Pulmonary artery endothelial cell (primary cell): ENCODE measurements at places on chromosomes 2 and 18. TPM values are rescaled to one million over a fixed set of nuclear protein-coding genes. Genes with fewer than 3 reads are reported as not detected.

- DNase-seq: no peak
Observed at GRCh38 chr2:184041077-184041476, 557.3 kb upstream of the ZNF804A start.

- no peak for DNase-seq
Observed at GRCh38 chr2:173298536-173299097, 56.1 kb upstream of the CDCA7 start.

GRCh38 chr2:10220902-10221391 lies 81.8 kb upstream of the HPCAL1 start:
- no peak for DNase-seq

GRCh38 chr18:59360381-59360780 lies 1.3 kb upstream of the LMAN1 start:
- no peak for DNase-seq

The ORC4 gene
- 25.9 and 51.6 TPM in 2 replicates for total RNA-seq
